Left renal cortex interstitium (tissue), 4 donors: ENCODE measurements at places on chromosomes 1 and 21. TPM values are rescaled to one million over a fixed set of nuclear protein-coding genes. Genes with fewer than 3 reads are reported as not detected.

SLC9C2 gene
- polyA plus RNA-seq: 0.52 TPM

PROX1 gene
- polyA plus RNA-seq: 6.1 TPM

TSPEAR gene
- 1.0 TPM for polyA plus RNA-seq

DNA sequence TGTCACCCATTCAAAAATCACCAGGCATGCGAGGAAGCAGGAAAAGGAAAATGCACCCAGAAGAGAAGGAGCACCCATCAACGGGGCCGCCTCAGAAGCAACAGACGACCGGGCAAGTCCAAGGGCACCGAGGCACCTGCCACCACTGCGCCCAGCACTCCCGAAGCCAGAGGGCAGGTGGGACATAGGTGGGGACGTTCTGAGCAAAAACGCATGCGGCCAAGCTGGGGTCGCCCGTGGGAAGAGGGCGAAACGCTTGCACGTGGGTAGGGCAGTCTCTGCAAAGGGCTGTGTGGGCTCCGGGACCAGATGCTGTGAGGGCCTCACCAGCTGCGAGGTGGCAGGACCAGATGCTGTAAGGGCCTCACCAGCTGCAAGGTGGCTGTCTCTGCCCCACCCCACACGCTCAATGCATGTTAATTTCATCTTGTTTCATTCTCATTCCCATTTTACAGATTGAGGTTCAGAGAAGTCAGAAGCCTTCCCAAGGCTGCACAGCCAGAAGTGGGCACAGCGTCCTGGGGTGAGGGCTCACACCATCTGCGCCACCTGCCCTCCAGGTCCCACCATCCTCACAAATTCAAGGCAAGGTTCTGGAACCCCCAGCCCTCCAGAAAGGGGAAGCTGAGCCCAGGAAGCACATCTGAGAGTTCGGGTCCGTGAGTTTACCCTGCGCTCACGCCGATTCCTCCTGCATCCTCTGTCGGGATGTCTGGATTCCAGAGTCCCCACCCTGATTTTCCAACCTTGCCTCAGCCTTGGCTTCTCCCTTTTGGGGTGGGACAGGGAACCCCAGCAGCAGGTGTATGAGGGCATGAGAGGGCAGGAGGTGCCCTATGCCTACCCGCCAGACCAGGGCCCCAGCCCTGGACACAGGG is 8.2 kb upstream of the SAMD11 start:
- DNase-seq: no peak

- DNase-seq: no peak
Observed at GRCh38 chr1:29945426-29945825, 709.1 kb downstream of the PTPRU start.

DNA sequence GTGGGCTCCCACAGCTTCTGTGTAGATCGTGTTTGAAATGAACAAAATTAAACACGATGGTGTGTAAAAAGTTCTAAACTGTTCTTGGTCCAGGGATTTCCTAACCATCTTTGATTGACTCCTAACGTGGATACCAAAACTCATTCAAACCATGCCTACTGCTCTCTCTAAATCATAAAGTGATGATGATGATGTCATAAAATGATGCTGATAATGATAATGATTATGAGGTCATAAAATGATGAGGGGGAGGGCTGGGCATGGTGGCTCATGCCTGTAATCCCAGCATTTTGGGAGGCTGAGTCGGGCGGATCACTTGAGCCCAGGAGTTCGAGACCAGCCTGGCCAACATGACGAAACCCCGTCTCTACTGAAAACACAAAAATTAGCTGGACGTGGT is 133.3 kb upstream of the COA6 start:
- no peak for DNase-seq

DNA sequence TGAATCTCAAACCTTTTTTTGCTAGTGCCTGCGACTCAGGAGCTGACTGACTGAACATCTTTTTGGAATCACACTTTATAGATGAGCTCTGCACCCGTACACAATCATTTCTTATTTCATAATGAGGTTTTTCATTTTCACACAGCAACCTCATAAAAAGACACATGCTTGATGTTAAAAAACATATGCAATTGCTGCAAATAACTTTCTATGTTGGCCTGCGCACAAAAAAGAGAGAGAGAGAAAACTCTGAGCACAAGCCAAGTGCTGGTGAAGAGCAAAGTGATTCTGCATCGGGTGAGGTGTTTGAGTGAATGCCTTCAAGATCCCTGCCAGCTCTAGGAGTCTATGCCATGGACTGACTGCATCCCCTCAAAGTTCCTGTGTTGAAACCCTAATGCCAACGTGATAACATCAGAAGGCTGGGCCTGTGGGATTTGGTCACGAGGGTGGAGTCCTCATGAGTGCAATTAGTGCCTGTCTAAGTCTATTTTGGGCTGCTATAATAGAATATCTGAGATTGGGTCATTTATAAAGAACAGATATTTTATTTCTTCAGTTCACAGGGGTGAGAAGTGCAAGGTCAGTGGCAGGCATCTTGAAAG is 36.6 kb downstream of the C1orf87 start:
- no peak for DNase-seq

DNA sequence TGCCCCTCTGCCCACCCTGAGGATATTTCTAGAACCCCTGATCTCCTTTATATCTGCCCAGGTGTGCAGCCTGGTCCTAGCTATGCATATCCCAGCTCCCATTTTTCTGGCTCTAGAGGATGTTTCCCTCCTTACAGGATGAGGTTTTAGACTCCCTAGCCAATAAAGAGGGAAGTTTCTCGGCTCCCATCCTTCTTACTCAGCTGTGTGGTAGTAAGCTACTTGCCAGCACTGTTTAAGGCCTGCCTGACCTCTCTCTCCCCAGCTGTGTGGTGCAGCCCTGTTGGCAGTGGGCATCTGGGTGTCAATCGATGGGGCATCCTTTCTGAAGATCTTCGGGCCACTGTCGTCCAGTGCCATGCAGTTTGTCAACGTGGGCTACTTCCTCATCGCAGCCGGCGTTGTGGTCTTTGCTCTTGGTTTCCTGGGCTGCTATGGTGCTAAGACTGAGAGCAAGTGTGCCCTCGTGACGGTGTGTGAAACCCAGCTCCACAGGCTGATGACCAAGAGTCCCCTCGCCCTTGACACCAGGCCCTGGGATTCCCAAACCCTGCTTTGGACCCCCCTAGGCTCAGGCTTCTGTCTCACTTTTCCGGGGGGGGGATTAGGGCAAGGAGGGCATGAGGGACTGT is 7.8 kb upstream of the P3R3URF start:
- DNase-seq: no peak

DNA sequence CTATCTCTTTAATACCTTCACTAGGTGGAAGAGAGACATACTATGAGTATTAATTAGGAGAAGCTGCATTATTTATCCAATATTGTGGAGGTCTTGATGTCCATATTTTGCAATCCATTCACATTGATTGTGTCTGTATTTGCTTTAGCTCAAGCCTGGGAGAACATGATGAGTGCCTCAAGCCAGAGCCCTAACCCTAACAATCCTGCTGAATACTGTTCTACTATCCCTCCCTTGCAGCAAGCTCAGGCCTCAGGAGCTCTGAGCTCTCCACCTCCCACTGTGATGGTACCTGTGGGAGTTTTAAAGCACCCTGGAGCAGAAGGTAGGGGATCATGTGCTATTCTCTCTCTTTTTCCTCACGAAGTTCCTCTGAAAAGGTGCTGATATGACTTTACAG is 99.5 kb downstream of the CC2D1B start:
- DNase-seq: no peak

DNA sequence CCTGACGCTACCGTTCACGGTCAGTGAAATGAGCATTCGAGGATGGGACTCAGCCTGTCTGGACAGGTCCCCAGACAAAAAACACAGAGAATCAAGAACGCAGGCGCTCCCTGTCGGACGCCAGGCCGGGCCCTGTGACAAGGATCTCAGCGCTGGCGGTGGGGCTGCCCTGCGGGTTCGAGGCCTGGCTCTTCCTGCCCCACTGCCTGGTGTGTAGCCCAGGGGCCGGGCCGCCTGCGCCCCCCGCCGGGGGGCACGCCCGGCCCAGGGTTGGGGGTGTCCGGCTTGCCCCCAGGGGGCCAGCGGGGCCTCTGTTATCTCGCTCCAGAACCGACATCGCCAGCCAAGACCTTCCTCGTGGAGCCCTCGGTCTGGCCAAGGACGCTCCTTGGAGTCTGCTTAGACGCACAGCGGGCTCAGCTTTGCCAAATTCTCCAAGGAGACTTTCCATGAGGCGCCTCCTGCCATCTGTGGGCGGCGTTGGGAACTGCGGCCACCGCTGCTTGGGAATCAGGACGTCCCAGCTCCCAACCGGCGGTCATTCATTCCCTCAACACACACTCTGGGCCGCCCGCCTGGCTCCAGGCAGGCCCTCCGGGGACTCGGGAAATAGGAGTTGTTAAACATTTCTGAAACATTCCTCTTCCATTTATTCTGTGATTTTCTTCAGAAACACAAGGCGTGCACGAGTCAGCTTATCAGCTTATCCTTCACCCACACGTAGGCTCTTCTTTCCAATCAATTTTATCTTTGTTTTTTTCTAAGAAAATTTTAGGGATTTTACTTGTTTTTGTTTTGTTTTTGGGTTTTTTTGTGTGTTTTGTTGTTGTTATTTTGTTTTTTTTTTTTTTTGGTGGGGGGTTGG is 11.3 kb upstream of the RIPK4 start:
- no peak for DNase-seq

GRCh38 chr1:172375211-172375631 is 45.3 kb upstream of the C1orf105 start:
- no peak for DNase-seq

DNA sequence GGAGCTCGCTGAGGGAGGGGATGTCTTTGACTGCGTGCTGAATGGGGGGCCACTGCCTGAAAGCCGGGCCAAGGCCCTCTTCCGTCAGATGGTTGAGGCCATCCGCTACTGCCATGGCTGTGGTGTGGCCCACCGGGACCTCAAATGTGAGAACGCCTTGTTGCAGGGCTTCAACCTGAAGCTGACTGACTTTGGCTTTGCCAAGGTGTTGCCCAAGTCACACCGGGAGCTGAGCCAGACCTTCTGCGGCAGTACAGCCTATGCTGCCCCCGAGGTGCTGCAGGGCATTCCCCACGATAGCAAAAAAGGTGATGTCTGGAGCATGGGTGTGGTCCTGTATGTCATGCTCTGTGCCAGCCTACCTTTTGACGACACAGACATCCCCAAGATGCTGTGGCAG is 1.4 kb downstream of the TSSK3 start:
- no peak for DNase-seq

- DNase-seq: no peak
Observed at GRCh38 chr1:235460770-235461169, 43.5 kb downstream of the B3GALNT2 start.

GRCh38 chr1:110476028-110476765 is 25.2 kb downstream of the PROK1 start:
- no peak for DNase-seq

DNA sequence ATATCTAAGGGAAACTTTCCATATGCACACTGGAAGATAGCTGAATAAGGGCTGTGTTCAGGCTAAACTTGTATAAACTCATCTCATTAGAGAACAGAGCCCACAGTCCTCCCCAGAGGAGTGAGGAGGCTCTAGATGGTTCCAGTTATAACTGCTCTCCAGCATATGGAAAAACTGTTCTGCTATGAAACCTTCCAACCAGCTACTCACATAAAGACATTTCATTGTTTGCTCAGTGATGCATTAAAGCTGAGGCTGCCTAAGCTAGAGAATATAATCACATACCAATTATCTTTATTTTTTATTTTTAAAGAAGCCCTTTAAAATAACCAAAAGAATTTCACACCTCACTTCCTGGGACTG is 13.3 kb downstream of the AHCYL1 start:
- no peak for DNase-seq
